ENCODE measurements at places on chromosomes 11 and 22. TPM values are rescaled to one million over a fixed set of nuclear protein-coding genes. Genes with fewer than 3 reads are reported as not detected.

Gene OR8G1
- total RNA-seq: not detected

Gene CBLIF
- not detected for total RNA-seq

Gene FAM227A
- 32.7 TPM for total RNA-seq

Gene NXPE2
- not detected for total RNA-seq

Gene OR51I1
- not detected for total RNA-seq

Gene SCGB1D2
- total RNA-seq: not detected

Gene CALCA
- not detected for total RNA-seq

Gene RELT
- total RNA-seq: 5.4 TPM

Gene NXPE4
- total RNA-seq: not detected

Gene GLYAT
- not detected for total RNA-seq

Gene PLEKHB1
- 31.1 TPM for total RNA-seq

Gene E2F8
- total RNA-seq: 5.7 TPM

Gene GLB1L2
- total RNA-seq: 2.0 TPM

Gene OR4X1
- not detected for total RNA-seq

Gene BSCL2
- 63.1 TPM for total RNA-seq

Gene MAML2
- total RNA-seq: 3.8 TPM
